ENCODE measurements at places on chromosomes 13 and 19.

- no peak for DNase-seq
Observed at GRCh38 chr19:13334801-13335481, 171.3 kb downstream of the CACNA1A start.

GRCh38 chr13:111262715-111263114, 57.7 kb upstream of the TEX29 start:
- no peak for DNase-seq

- no peak for DNase-seq
Observed at GRCh38 chr13:97851269-97851668, 102.2 kb upstream of the IPO5 start.

- DNase-seq = no peak
Observed at GRCh38 chr13:28375250-28375930, 119.5 kb downstream of the FLT1 start.

DNA sequence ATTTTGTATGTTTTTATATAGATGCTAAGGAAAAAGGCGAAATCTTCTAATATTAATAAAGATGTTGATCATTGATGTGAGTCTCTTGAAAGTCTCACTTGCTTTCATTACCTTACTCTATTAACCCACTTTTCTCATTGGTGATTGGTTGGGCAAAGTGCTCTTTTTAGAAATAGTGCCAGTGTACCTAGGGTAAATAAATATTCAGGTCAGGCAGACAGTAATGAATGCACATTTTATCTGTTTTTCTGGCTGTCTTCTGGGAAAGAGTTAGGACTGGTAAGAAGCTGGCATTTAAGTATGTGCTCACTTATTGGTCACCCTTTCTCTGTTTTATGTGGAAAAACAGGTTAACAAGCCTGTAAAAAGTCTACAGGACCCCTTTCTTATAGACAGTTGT, 11.2 kb downstream of the SERP2 start:
- no peak for DNase-seq

DNA sequence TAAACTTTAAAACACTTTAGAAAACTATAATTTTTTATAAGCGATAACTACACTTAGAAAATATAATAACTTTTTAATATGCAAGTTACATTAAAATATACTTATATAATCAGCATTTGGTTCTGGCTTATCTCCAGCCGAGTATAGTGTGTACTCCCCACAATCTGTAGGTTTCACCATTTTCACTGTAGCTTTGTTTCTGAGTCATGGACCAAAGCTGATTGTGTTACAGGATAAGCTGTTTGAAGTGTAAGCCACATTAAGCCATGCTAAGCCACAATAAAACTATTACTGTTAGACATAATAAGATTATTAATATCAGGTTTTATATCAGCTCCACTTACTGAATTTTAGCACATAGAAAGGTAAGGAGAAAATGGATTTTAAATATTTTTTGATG, 43.8 kb downstream of the CCDC122 start:
- no peak for DNase-seq

DNA sequence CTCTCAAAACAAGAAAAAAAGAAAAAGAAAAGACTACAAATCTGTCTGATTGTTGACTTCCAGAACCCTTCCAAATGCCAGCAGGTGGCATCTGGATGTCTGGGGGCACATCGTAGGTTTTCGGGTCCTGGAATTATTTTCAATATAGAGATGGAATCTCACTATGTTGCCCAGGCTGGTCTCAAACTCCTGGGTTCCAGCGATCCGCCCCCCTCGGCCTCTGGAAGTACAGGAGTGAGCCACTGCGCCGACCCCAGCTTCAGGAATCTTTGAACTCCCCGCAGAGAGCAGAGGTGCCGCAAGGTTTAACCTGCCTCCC, 567 bp upstream of the B3GNT3 start:
- no peak for DNase-seq

DNA sequence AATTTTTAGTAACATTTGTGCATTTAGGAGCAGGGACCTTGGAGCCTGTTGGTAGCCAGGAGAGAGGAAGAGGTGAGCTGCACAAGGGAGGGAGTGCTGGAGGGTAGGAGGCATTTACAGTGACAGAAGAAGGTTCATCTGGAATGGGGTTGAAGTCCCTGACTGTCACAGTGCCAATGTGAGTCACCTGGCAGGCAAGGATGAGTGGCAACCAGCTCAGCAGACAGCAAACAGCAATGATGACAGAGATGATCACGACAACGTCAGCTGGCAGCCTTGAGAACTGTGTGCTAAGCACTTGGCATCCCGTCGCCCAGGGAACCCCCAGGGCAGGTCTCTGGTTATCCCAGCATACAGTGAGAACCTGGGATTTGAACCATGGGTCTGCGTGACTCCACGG, 2.6 kb downstream of the OR10H5 start:
- no peak for DNase-seq

- DNase-seq = no peak
Observed at GRCh38 chr19:12947702-12948611, 2.3 kb downstream of the RAD23A start.

DNA sequence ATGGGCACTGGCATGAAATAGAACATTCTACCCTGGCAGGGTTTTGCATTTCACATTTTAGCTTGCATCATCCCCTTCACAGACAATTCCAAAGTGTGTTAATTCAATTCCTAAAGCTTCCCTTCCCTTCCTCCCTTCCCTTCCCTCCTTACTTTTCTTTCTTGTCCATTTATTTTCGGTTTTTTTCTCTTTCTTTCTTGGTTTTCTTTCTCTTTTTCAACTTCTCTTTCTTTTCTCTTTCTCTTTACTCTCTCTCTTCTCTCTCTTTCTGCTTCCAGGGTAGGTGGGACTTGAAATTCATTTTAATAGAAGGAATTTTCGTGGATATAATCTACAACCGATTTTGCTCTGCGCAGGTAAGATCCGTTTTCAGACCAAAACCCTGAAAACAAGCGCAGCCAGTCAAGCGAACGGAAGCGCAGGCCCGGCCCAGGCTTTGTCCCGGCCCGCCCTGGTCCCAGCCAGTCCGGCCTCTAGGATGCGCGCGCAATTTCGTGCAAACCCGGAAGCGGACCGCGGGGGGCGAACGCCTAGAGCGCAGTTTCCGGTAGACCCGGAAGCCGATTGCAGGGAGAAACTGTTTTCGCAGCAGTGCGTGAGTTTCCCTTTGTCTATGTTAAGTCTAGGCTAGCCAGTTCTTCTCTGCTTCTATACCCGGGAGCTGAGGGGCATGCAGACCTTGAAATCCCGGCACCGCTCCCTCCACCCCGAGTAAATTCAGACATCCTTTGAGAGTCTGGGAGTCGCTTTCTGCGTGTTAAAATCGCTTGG, at the start of gene ZNF528:
TSS of gene ZNF528 (plus strand) at position 540 of the 771 bp plus-strand sequence. CDS start 4,165 bp downstream, outside the sequence.
- peak; percentile 96 for DNase-seq

- DNase-seq = no peak
Observed at GRCh38 chr19:38035515-38036495, 128.8 kb downstream of the SIPA1L3 start.

DNA sequence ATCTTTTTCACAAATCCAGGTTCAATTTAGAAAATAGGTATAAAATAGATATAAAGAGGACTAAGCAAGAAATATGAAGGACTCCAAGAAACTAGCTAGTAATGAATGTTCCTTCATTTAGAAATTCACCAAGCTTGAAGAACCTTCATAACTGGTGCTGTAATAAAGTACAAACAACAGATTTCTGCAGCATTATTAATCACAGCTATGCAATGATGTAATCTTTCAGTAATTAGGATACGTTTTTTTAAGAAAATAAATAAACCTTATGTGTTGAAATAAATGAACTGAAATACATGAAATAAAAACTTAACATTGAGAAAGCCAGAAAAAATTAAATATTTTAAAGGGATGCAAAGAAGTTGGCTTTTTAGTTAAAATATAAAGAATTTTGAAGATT, 236.1 kb downstream of the RGCC start:
- DNase-seq = no peak

GRCh38 chr19:17323964-17324332, 10.7 kb downstream of the ANO8 start:
- DNase-seq = peak; percentile 39

DNA sequence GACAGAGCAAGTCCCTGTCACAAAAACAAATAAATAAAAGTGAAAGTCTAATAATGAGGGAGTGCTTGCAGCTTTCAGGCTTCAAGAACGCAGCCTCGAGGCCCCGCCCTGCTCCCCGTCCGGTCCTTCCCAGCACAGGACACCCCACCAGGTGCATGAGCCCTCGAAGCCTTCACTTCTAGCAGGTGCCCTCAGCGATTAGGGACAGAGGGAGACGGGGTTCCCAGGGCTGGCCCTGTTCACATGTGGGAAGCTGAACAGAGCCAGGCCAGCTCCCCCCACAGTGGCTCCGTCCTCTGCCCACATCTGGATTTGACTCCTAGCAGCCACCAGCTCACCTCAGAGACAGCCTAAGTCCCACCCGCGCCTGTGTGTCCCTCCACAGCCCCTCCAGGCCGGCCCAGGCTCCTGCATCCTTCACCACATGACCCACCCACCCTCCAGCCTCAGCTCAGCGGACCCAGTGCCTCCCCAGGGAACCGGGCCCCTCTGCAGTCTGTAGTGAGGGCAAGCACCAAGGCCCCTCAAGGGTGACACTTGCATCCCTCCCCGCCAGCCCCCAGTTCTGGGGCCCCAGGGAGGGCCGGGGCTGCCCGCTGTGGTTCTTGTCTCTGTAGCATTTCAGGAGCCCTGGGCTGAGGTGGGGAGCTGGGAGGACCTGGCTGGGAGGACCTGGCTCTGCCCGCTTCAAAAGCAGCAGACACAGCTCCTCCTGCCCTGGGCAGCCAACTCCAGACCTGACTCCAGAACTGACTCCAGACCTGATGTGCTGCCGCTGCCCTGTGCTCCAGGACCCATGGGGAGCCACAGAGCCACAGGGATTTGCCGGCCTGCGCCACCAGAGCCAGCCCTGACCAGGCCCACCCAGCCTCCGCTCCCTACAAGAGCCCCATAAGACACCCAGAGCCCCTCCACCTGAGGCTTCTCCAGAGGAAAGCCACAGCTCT, 27.2 kb downstream of the GPX4 start:
- DNase-seq = peak; percentile 82

- no peak for DNase-seq
Observed at GRCh38 chr13:113776231-113777125, 17.5 kb downstream of the TMEM255B start.

DNA sequence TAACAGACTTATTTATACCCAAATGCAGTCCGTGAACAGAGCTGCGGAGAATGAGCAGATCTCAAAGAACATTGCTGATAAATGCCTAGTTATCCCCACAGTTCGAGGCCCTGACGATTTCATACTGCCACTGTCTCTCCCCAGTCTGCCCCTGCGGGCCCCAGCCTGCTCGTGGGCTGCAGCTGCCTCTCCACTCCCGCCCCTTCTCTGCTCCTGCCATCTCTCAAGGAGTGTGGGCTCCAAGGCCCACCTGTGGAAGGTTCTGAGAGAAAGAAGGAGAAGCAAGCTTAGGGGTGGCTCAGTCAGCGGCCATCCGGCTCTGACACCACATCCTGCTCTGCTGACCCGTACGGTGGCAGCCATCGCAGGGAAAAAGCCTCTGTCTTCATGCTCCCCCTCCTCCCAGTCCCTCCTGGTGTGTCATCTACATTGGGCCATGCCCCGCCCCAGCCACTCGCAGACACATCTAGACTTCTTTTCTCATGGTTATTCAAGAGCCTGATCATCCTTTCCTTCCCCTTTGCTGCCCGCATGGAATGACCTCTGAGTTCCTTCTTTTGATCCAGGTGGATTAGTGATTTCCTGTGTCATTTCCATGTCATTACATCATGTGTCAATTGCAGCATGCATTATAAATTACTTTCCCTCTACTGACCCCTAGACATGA, 52.0 kb downstream of the EPS15L1 start:
- DNase-seq = no peak

- peak; percentile 48 for DNase-seq
Observed at GRCh38 chr13:99969919-99970650, 1.5 kb downstream of the ZIC5 start.

DNA sequence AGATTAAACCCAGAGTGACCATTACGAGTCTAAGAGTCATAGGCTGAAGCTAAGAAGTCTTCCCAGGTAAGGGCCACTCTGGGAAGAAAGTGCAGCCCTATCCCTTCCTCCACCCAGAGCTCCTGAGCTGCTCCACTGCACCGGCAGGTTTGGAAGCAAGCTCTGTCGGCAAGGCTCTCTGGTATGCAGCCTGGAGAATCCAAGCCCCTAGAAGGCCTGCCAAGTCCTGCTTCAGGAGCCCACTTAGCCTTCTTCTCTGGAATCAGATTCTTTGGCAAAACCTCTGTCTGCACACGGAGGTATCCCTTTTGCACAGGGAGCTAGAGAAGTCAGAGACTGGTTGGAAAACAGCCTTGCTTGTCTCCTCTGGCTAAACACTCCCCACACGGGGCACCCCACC, 58.5 kb downstream of the CEBPG start:
- DNase-seq = no peak

DNA sequence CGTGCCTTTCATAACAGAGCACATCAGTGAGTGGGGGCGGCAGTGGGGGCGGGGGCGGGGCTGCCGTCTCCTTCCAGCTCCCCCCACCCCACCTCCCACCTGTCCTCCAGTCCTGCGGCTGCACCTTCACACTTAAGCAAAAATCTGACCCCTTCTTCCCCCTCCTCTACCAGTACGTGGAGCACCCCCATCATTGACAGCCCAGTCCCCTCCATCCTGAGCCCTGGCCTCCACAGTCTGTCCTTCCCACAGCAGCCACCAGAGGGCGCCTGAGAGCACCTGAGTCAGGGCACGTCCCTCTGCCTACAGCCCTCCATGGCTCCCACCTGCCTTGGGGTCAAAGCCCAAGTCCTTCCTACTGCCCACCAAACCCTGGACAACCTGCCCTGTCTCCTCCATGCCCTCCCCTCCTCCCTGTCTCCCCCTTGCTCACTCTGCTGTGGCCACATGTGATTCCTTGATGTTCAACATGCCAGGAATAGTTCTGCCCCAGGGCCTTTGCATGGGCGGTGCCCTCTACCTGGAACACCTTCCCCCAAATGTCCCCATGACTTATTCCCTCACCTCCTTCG, 4.0 kb downstream of the EBI3 start:
- DNase-seq = peak; percentile 77

GRCh38 chr13:53206455-53206854, 177.8 kb downstream of the OLFM4 start:
- no peak for DNase-seq

DNA sequence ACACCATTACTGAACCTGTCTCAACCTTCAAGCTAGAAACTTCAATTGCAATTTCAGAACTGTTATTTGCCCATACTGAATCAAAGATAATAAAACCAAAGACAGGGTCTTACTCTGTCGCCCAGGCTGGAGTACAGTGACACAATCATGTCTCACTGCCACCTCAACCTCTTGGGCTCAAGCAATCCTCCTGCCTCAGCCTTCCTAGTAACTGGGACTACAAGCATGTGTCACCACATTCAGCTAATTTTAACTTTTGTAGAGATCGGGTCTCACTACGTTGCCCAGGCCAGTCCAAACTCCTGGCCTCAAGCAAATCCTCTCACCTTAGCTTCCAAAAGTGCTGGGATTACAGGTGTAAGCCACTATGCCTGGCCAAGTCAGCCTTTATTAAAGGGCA, 143.4 kb downstream of the DIAPH3 start:
- DNase-seq = no peak

DNA sequence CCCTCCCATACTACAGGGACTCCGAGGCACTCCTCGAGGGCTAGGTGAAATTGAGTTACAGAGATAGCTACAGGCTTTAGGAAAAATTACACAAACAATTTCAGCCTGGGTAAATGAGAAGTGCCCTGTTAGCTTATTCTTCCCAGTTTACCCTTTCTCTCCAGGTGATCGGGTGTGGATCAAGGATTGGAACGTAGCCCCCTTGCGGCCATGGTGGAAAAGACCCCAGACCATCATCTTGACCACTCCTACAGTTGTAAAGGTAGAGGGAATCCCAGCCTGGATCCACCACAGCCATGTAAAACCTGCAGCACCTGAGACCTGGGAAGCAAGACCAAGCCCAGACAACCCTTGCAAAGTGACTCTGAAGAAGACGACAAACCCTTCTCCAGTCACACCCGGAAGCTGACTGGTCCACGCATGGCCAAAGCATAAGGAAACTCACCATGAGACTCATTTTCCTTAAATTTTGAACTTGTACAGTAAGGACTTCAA, 600.6 kb downstream of the UQCRFS1 start:
- DNase-seq = no peak

Measured in activated naive CD4-positive, alpha-beta T cell treated with anti-CD3 and anti-CD28 coated beads, Interleukin-2, amount 10 ng/mL, durations not matched to agents 7 days and 5 days (primary cell).